ENCODE measurements at places on chromosomes 12 and 14.

DNA sequence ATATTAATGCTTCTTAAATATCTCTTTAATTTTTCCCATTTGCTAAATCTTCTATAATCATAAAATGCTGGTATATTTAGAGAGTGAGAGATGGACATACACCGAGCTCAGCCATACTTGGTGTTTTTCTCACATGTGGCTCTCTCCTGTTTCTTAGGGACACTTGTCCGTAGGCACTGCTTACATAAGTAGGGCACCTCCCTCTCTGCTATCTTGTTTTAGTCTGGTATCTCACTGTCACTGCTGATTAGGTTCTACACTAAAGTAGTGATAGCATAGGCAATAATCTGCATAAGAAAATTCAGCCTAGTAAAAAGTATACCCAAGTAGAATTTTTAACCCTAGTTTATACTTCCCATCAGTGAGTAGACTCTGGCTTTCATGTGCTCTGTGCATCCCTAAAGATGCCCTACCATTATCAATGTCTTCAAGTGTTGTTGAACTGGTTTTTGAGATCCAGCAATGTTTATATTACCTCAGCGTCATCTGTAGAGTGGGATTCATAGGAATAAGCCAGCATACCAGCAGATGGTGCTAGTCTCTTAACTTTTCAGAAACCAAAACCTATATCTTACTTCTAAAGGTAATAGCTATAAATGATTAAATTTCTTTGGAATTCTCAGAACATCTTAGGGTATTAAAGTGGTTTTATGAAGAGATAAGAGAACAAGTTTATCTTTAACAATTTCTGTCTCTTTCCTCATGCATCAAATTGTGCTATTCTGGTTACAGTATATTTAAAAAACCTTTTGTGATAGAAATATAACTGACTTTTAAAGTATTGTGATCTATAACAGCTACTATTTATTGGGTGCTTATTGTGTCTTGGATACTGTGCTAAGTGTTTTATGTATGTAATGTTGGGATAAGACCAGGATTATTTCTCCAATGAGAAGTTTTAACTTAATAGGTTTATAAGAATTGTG, 32.9 kb downstream of the ARID2 start:
- DNase-seq = no peak

DNA sequence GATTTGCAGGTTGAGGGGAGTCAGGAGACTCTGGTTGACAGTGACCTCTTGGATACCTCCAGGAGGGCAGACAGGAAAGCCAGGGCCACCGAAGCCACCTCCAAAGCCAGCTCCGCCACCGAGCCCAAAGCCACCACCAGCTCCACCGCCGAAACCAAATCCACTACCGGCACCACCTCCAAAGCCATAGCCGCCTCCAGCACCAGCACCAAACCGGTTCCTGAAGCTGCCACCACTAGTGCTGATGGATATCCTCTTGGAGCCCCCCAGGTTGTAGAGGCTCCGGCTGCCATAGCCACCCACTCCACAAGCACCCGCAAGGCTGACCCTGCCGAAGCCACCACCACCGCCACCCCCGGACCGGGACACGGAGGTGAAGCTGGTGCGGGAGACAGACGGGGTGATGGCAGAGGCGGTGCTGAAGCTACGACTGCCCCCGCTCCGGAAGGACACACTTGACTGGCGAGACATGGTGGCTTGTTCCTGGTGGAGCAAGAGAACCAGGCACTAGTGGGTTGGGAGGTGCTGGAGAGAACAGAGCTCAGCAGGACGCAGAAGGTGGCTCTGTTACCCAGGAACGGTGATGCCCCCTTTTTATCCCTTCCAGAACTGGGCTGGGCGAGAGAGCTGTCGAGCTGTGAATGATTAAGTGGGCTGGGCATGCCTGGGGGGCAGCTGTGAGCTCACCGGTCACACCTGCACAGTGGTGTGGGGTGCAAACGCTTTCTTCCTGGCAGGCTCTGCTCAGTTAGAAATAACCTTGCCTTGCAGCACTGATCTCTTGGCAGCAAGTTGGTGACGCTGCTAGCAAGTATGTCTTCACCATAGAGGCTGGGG, at the start of gene KRT5:
KRT5 (minus strand) TSS at position 569 of the 837 bp plus-strand sequence; CDS start at position 471, 98 bp downstream.
- DNase-seq = no peak

GRCh38 chr12:67019070-67019469, 250.1 kb upstream of the CAND1 start:
- no peak for DNase-seq

DNA sequence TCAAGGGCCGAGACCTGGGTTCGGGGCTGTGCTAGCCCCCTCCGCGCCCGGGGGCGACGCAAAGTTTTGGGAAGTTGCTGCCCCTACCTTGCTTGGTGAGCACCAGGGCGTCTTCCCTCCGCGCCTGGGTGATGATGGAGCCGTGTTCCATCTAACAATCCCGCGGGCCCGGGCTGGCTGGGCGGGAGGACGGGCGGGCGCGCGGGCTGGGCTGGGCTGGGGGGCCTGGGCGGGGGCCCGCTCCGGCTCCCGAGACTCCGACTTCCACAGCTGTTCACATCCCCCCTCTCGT, 298 bp downstream of the CTDSP2 start:
- no peak for DNase-seq

DNA sequence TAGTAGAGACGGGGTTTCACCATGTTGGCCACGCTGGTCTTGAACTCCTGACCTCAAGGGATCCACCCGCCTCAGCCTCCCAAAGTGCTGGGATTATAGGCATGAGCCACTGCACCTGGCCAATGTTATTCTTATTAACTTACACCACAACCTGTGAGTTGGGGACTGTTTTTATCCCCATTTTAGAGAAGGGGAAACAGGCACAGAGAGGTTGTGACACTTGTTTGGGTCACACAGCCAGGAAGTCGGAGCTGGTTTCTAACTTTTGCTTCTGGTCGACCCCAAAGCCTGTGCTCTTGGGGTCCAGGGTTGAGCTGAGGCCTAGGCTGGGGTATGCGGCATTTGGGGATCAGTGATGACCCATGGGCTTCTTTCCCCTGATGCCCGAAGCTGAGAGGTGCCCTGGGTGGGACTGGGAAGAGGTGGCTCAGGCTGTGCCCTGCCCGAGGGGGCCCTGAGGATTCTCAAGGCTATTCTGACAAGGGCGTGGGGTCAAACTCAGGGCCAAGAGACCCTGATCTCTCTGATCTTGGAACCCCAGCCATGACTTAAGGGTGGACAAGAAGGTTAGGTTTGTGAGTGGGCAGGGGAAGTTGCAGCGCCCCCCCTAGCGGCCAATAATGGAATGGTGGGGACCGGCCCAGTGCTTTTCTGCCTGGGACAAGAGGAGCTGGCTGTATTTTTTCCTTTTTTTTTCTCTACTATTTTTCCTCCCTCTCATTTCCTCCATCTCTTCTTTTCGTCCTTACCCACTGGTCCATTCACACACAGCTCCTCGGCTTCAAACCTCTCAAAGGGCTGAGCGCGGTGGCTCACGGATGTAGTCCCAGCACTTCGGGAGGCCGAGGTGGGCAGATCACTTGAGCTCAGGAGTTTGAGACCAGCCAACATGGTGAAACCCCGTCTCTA, 3.0 kb downstream of the SDSL start:
- no peak for DNase-seq

- no peak for DNase-seq
Observed at GRCh38 chr12:68331500-68331868, 678 bp downstream of the MDM1 start.

GRCh38 chr12:58583529-58583928, 336.8 kb downstream of the LRIG3 start:
- DNase-seq = no peak

DNA sequence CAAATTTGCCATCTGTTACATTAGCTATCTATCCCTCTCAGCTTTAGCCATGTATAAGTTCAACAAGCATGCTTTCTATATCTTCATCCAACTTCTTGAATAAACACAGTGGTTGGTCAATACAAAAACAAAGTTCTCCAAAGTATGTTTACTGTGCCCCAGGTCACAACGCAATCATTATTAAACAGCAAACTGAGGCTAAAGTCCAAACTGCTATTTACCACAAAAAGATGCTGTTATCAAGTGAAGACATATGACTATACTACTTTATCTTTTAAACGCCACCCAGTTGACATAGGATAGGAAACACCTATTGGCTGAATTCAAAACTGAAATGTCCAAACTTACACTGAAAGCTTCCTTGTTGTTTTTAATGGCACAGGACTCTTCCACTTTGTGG, 11.7 kb downstream of the ZCCHC8 start:
- DNase-seq = no peak

- DNase-seq = peak; percentile 73
Observed at GRCh38 chr12:111636209-111636945, 37.3 kb upstream of the ATXN2 start.

DNA sequence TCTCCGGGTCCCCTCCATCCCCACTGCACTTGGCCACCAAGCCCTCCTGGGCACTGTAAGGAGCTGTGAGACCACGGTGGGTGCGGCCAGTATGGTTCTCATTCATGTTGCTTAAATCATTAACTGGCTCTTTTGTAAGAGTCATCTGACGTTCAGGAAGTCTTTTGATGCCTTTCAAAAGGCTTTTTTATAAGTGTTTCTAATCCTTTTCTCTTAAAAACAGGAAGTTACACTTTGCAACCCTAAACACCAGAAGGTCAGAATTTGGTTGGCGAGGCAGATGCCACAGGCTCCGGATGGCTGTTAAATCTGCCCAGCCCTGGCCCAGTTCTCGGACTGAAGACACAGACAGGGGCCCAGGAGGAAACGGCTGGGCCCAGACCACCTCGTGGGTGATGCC, 26.1 kb upstream of the DIO3 start:
- DNase-seq = no peak

DNA sequence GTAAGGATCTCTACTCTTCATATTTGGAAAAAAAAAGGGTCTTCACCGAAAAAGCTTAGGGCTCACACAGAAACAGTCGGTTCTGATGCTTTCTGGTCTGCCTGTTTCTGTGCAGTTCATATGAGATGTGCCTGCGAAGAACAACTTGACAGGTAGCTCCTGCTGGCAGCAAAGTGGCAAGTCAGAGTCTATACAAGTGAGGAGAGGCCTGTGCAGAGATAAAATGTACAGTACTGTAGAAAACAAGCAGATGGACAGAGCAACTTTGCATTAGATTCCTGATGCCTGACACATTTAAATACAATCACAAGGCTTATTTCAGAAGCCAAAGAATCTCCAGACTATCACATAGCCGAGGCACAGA, 936.0 kb downstream of the DIO2 start:
- no peak for DNase-seq

DNA sequence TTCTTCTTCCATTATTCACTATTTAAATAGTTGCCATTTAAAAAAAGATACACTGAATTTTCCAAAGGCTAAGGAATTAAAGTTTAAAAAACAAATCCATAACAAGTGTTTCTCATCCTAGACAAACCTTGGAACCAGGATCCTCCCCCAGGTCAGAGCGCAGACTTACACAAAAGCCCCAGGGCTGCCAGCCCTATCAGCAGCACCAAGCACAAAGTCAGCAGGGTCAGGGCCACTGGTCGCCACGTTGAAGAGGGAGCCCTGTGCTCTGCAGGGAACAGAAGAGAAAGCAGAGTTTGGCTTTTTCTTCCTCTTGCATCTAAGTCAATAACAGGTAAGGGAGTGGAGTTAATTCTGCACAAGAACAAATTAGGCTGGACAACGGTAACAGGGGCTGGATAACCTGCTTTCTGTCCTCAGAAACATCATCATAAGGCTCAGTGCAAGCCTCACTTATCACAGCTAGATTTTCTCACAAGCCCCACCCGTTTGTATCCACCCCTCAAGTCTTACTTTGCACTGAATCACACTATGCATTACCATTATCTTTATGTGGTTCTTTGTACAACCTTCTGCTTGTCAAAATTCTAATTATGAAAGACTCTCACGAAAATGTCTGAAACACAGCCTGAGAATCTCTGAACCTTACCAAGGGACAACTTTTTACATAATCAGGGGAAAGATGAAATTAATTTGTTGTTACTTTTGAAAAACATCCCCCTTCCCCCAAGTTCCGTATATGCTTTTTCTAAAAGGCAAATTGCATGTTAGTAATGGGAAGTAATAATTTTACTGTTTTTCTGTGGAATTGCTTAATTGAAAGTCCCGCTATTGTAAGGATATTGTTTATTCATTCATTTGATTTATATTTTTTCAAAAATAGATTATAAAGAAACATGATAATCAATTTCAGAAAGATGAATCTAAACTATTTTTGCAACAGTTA, 9.6 kb downstream of the CLEC1A start:
- no peak for DNase-seq

GRCh38 chr12:113788020-113788856, 177.9 kb downstream of the RBM19 start:
- DNase-seq = no peak

DNA sequence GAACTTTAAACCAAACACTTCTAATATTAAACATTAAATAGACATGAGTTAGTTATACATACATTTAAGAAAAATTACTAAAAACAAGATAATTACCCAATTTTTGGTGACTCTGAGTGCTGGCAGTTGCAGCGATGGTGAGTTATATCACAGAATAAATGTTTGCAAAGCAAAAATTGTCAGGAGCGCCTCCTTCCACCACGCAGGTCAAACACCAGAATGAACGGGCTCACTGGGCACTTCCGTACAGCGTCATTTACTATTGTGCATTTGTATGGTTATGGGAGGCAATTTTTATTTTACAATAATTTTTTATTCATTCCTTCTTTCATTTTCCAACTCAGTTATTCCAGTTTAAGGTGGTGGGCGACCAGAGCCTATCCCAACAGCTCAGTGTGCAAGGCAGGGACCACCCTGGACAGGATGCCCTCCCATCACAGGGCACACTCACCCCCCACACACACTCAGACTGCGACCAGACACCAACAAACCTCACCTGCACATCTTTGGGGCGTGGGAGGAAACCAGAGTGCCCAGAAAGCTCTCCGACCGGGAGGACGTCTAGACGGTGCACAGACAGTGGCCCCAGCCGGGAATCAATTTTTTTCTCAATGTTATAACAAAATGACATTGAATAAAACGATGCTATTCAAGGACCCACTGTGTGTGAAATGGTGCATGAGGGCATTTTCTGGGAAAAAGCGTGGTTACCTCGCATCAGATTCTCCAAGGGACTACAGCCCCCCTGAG, 67.2 kb downstream of the TESC start:
- no peak for DNase-seq

DNA sequence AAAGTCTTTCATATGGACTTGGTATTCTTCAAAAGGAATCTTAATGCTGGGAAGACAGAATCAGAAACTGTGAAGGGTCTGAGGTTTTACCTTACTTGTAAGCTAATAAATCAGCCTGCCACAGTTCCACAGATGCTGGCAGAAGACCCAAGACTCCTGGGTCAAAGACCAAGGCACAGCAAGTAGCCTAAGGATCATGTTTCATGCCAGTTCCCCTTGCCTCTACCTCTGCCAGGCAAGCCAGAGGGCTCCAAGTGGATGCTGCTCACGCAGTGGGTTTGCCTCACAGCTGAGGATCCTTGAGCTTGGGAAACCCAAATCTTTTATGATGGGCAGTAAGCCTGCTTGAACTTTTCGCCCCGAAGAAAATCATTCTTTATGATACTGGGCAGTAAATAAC, 15.2 kb upstream of the RXYLT1 start:
- DNase-seq = no peak

- no peak for DNase-seq
Observed at GRCh38 chr14:34420547-34421150, 41.4 kb downstream of the SPTSSA start.

- DNase-seq = no peak
Observed at GRCh38 chr12:85559127-85559526, 277.1 kb downstream of the RASSF9 start.

Data from uterus (tissue), 4 donors.